ENCODE measurements at places on chromosomes 12 and 14.

- no peak for DNase-seq
Observed at GRCh38 chr14:87334997-87335685, 657.8 kb downstream of the GALC start.

GRCh38 chr12:56808954-56809353 lies 45.8 kb downstream of the HSD17B6 start:
- DNase-seq: no peak

GRCh38 chr14:23566778-23567185 lies 809 bp downstream of the AP1G2 start:
- no peak for DNase-seq

GRCh38 chr14:65269732-65270131 lies 142.8 kb upstream of the FUT8 start:
- no peak for DNase-seq

GRCh38 chr12:132238488-132238854 lies 90.9 kb downstream of the GALNT9 start:
- DNase-seq: no peak

- DNase-seq: no peak
Observed at GRCh38 chr12:92560713-92561542, 141.9 kb upstream of the PLEKHG7 start.

DNA sequence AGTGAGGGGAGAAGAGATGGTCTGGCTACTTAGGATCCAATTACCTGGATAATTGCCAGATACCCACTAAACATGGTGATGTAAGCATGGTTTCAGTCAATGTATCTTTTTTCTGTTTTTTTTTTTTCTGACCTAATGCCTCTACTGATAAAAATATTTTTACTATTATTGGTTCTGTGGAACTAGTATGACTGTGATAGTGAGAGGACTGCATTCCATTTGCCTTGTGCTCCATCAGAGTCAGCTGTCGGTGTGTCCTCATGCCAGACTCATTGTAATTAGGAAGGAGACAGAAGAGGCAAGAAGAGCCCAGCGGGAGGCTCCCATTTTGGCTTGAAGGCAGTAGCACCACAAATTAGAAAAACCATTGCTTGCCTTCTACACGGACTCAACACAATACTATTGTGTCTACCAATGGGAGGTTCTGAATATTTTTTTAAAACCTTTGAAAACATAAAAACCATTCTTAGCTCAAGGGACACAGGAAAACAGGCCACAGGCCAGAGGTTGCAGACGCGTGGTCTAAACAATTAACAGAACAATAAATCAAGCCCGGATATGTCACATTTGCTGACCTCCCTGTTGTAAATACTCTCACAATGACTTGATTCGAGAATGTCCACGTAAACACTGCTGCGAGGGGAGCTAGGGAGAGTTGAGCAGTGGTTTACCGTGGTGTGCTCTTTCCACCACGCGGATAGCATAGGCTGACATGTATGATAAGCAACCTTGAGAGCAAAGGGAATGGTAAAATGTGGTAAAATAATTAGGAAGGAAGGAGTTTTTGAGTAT lies 13.5 kb upstream of the DCP1B start:
- no peak for DNase-seq

GRCh38 chr12:100593490-100593889 lies 20.0 kb downstream of the GAS2L3 start:
- no peak for DNase-seq

DNA sequence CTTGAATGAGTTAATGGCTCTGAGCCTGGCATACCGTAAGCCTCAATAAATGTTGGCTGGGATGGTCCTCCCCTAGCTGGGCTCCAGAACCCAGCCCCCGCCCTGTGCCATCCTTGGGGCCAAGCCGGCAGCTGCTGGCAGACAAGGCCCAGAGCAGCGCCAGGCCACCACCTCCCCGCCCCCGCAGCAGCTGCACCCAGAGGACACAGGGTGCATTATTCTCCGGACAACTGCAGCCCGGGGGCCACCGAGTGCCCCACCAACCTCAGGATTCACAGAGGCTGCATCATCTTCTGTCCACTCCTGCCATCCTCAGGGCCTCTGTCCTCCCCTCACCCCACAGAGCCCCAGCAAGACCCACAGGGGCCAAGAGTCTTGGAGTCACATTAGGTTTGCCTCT lies 92.7 kb downstream of the NCOR2 start:
- DNase-seq: no peak

DNA sequence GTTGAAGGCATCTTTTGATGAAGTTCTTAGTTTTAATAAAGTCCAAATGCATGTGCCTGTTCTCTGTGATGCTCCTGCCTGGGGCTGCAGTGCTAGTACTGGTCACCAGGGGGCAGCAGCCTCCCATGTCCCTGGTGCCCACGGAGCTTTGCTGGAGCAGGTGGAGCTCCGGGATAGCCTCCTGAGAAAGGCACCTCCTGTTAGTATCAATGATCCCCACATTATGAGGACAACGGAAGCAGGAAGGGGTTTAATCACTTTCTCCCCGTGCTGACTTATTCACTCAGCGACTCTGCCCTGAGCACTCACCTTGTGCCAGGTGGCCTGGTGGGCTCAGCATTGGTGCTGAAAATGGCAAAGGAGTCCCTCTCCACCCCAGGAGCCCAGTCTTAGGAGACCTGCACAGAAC lies 123.0 kb upstream of the PZP start:
- peak; percentile 70 for DNase-seq

GRCh38 chr14:101030586-101030985 lies 127.1 kb upstream of the RTL1 start:
- no peak for DNase-seq

- DNase-seq: no peak
Observed at GRCh38 chr14:102138961-102139285, 774 bp upstream of the WDR20 start.

GRCh38 chr12:6899837-6900519 lies 4.6 kb upstream of the LRRC23 start:
- no peak for DNase-seq

GRCh38 chr12:124913474-124914391 lies 717 bp downstream of the UBC start:
- peak; percentile 88 for DNase-seq

GRCh38 chr12:25692115-25693035 lies 139.3 kb upstream of the LMNTD1 start:
- no peak for DNase-seq

GRCh38 chr12:49664591-49665239 lies 41.4 kb downstream of the PRPF40B start:
- DNase-seq: no peak

DNA sequence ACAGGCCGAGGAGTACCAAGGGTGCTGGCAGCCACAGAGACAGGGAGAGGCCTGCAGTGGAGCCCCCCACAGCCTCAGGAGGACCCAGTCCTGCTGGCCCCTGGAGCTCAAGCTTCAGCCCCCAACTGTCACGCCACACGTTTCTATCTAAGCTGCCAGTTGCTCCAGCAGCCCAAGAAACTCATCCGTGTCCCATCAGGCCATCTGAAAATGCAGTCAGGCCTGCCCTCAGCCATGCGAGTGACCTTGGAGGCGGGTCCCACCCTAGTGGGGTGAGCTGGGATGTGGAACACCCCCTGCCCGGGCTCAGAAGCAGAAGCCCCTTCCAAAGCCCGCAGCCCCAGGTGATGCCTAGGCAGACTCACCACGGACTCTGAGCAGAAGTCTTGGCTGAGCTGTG lies 158.9 kb downstream of the RIMBP2 start:
- no peak for DNase-seq

DNA sequence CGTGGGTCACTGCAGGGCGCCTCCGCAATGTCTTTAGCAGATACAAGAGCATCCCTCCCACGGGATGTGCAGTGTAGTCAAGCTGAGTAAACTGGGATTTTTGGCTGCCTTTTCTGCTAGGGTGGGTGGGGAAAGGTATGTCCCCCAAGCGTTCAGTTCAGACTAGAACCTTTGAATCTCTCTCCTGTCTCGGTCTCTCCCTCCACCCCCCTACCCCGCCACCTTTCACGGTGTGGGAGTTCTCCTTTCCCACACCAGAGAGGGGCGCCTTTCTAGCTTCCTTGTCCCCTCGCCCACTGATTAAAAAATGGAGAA lies 525 bp upstream of the FAR2 start:
- no peak for DNase-seq

DNA sequence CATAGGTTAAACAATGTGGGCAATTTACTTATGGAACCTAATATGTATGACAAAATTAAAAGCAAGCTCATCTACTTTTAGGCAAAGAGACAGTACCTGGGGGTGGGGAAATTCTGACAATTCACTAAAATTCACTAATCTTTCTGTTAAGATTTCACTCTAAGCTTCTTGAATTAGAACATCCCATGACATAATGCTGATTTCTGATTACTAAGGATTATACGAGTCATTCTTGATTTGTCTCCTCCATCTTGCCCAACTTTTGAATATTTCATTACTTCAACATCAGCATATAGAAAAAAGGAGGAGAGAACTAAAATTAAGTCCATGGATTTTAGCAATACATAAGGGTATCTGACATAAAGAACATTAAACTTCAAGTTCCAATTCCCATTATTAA lies 2.4 kb downstream of the CEP83 start:
- no peak for DNase-seq

- no peak for DNase-seq
Observed at GRCh38 chr12:14219156-14219555, 146.3 kb upstream of the ATF7IP start.

DNA sequence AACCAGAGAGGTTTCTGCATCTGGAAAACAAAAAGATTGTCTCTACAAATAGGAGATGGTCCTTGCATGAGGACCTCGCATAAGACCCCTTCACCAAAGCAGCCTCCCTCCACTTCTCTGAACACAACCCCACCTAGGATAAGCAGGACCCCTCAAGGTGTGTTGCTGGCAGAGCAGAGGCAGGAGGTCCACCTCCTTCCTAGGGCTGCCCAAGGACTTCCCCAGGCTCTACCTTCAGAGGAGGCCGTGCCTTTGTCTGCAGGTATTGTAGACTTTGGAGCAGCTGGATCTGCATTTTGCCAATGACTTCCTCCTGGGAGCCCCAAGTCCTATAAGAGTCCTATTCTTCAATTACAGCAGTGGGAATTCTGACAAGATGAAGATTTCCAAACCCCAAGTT lies 67.3 kb upstream of the TSPAN11 start:
- DNase-seq: no peak

DNA sequence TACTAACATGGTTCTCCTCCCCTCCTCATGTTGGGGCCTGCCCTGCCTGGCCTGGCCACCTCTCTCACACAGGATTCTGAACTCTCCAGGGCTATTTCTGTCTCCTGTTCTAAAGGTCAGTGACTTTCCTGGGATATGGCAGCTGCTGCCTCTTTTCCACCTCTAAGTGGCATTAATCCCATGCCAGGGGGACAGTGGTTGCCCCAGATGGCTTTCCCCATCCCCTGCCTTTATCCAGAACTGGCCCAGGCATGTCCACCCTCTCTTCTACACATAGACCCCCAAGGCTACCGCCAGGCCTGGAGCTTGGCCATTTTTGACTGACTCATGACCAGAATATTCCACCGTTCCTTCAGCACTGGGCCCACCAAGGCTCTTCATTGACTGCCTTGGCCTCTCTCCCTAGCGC lies 90.4 kb downstream of the IRF2BPL start:
- DNase-seq: no peak

All from stimulated activated CD8-positive, alpha-beta memory T cell treated with anti-CD3 and anti-CD28 coated beads, Interleukin-7, amount 100 ng/mL, for 24 hours (primary cell).